Daoy (cell line): ENCODE measurements at places on chromosomes 12 and 14.

DNA sequence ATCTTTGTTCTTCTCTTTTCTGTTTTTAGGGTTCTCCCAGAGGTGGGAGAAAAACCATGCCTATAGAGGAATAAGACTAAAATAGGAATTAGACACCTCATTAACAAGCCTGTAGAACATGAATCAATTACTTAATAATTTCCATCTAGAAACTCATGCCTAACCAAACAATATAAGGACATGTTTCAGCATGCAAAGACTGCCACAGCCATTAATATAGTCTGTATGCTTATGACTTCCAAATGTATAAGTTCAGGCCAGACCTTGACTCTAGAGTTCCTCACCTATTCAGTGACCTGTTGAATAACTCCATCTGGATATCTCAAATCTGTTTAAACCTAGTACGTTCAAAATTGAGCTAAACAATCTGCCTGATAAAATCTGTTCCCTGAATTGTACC, 304.6 kb downstream of the BMP4 start:
- DNase-seq: no peak

DNA sequence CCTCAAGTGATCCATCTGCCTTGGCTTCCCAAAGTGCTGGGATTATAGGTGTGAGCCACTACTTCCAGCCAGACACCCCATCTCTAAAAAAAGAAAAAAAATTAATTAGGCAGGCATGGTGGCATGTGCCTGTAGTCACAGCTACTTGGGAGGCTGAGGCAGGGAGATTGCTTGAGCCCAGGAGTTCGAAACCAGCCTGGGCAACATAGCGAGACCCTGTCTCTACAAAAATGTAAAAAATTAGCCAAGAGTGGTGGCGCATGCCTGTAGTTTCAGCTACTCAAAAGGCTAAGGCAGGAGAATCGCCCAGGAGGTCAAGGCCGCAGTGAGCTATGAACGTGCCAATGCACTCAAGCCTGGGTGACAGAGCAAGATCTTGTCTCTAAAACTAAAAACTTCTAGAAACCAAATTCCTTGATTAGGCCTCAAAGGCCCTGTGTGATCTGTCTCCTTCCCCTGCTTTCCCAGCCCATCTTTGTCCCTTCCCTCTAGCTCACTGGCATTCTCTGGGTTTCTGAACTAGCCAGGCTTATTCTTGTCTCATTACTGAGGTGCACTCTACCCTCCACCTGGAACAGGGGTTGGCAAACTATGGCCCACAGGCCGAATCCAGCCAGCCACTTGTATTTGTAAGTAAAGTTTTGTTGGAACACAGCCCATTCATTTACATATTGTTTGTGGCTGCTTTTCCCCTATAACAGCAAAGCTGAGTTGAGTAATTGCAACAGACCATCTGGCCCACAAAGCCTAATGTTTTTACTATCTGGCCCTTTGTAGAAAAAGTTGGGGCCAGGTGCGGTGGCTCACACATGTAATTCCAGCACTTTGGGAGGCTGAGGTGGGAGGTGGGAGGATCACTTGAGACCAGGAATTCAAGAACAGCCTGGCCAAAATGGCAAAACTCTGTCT, 17.2 kb upstream of the TPCN1 start:
- DNase-seq: no peak

GRCh38 chr12:113348849-113349536, 9.4 kb upstream of the PLBD2 start:
- no peak for DNase-seq

GRCh38 chr14:95535226-95536021, 574 bp downstream of the GLRX5 start:
- no peak for DNase-seq

- DNase-seq: no peak
Observed at GRCh38 chr14:46490238-46490685, 161.3 kb downstream of the RPL10L start.

DNA sequence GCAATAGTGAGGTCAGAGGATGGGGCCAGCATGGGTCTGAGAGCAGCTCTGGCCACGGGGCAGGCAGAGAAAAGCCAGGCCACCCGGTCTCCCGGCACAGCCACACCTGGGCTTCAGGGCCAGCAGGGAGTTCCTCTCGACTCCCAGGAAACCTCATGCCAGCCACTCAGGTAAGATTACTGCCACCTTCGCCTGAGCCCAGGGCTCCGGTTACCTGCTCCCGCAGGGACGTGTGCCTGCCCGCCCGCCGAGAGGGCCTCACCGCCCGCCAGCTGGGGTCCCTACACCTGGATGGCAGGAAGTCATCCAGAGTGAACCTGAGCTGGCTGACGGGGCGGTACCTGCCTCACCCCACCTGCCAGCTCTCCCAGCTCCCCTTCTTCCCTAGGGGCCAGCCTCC, 7.3 kb downstream of the JAG2 start:
- DNase-seq: no peak

DNA sequence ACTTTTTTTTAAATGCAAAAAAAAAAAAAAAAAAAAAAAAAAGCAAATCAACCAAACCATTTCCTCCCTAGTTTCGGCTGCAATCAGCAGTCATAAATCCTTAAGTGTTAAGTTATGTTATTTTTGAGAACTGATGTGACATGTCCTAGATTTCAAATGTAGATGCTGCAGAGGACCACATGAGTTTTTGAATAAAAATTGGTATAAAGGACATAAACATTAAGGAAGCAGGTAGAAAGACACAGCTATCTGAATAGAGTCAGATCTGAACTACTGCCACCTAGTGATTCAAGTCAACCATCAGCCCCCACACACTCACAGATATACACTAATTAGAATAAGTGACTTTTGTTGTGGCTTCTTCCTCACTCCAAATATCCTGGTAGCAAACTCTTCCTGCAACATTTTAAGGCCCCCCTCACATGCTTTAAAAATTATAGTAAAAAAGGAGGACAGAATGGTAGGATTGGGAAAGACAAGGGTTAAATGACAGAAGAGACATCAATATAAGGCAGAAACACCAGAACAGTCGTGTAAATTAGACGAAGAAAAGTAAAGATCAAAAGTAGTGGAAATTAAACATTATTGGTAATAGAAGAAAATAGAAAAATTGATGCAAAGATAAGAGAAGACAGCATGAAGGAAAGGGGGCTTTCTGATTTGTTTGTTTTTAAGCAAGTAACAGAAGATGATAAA, 394.5 kb upstream of the ATP2B1 start:
- peak; percentile 34 for DNase-seq

DNA sequence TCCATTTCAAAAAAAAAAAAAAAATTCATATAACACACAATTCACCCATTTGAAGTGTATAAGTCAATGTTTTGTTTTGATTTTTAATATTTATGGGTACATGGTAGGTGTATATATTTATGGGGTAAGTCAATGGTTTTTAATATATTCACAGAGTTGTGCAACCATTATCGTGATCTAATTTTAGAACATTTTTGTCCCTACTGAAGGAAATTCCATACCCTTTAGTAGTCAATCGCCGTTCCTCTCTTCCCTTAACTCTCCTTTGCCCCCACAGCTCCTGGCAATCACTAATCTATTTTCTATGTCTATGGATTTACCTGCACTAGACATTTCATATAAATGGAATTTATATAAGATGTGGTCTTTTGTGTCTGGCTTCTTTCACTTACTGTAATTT, 92.8 kb downstream of the TRAFD1 start:
- no peak for DNase-seq

- no peak for DNase-seq
Observed at GRCh38 chr12:100508751-100509150, 35.1 kb downstream of the NR1H4 start.

DNA sequence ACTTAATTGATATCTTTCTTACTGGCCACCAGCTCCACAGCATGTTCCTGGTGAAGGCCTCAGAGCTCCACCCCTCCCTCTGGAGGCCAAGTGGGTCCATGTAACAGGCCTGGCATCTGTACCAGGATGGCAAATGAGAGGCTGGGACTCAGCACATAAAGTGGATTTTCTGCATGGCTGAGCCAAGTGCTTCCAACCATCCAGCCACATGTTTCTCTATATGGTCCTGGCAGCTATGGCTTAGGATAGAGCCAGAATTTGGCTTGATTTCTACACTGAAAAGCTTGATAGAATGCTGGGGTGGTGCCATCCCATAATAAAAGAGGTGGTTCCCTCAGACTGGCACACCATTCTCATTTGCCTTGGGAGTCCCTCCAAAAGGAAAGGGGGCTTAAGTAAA, 94.1 kb downstream of the PAX9 start:
- no peak for DNase-seq

DNA sequence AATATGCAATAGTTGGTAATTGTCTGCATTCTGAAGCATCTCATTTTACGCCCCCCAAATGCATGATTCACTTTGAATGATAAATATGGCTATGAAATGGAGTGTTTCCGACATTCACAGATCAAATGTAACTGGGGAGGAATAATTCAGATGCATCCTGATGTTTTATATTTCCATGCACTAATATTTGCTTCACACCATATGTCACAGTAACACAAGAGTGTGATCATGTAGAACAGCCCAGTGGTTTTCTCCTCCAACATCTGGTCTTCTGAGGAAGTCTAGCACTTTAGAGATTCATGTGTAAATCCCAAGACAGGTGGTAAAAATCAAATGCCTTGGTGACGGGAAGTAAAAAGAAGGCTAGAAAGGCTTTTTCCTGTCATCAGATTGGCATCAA, 273.1 kb downstream of the DIO2 start:
- DNase-seq: no peak

- DNase-seq: peak; percentile 56
Observed at GRCh38 chr12:110641521-110641920, 27.6 kb downstream of the TCTN1 start.

DNA sequence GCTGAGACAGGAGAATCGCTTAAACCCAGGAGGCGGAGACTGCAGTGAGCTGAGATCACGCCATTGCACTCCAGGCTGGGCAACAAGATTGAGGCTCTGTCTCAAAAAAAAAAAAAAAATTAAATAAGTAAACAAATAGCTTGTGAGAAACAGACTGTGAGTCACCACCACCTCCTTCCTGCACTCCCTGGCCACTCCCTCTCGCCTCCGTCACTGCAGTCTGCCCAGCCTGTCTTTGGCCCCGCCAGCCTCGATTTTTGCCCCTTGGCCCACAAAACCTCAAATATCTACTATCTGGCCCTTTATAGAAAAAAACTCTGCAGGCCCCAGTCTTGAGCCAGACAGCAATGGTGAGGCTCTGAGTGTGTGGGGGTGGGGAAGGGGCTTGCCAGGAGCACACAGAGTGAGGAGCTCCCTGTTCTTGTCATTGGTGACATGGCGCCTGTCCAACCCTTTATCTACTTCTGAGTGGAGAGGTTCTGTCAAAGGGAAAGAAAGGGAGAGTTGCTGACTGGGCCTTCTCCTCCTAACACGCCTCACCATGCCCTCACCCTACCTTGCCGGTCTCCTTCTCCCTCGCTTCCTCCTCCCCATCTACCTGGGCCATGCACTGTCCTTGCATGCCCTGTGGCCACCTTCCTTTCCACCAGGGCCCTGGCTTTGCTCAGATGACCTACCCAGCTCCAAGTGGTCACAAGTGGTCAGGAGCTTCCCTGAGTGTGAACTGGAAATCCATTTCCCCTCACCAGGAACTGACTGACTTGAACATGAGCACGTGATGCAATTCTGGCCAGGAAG, 22.1 kb downstream of the LGMN start:
- peak; percentile 88 for DNase-seq

DNA sequence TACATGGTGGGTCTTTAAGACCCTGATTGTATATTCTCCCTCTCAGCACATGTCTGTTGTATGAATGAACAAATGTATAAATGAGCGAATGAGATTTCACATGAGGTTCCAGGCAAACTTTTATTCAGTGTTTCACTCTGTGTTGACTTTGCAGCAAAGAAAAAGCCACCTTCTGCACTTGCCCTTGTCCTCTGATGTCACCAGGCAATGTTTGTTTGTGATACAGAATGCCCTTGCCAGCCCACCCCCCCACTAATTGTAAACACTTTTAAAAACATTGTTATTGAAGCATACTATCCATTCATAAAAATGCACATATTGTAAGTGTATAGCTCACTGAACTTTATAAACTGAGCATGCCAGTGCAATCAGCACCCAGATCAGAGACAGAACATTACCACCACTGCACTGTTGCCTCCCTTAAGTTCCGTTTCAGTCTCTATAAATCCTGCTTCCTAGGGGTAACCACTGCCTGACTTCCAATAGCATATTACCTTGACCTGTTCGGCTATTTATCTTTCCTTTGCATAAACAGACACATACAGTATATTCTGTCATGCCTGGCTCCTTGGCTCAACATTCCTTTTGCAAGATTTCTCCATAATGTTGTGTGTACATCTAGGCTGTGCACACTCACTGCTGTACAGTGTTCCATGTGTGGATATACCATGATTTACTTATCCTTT, 11.3 kb upstream of the LTA4H start:
- no peak for DNase-seq

DNA sequence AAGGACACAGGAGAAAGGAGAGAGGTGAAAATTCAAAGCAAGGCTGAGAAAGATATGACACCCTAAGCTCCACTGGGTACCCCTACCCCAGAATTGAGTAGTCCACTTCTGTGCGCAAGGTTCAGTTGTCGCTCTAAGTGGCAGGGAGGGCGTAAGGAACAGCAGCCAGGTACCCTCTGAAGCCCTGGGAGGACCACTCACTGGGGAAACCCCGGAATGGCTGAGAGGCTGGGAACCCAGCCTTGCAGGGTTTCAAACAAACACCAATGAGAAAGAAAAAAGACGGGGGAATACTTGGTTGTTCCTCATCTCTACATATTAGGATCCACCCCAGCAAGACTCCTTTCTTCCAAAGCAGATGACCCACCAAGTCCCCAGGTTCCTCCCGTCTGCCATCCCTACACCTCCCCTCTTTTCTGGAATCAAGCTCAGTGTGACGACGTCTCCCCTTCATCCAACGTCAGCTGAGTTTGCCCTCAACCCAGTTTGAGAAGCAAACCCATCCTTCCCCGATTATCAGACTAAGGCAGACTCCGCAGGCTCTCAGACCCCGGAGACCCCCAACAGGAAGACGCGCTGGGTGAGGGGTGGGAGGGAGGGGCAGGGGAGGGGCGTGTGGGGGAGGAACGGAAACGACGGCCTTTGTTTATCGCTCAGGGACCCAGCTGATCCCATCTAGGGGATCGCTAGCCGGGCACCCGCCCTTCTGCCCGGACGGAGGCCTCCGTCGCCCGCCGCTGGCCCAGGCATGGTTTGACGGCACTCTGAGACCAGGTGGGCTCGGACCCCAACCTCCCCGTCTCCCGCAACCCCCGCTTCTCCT, 795 bp downstream of the LMBR1L start:
- no peak for DNase-seq

DNA sequence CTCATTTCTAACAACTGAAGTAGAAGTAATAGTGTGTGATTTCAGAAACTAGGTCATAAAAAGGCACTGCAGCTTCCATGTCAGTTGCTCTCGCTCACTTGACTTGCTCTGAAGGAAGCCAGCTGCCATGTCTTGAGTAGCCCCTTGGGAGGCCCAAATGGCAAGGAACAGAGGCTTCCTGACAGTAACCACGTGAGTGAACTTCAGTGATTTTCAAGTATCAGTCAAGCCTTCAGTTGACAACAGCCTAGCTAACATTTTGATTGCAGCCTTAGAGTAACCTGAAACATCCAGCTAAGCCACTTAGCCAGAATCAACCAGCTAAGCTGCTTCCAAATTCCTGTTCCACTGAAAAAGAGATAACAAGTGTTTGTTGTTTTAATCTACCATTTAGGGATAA, 26.7 kb downstream of the TOGARAM1 start:
- no peak for DNase-seq
